ENCODE measurements at places on chromosomes 16 and 17.
A peak's percentile ranks its signal among the peaks of the same experiment; 100 is the strongest.

GRCh38 chr17:42547001-42547461, 5.7 kb upstream of the HSD17B1 start:
- DNase-seq = no peak

GRCh38 chr17:71985111-71986039, 135.4 kb upstream of the SOX9 start:
- DNase-seq = no peak

GRCh38 chr16:9258423-9259051, 167.1 kb downstream of the HAPSTR1 start:
- DNase-seq = no peak

- no peak for DNase-seq
Measured at GRCh38 chr16:26787924-26788323, 278.8 kb upstream of the C16orf82 start.

DNA sequence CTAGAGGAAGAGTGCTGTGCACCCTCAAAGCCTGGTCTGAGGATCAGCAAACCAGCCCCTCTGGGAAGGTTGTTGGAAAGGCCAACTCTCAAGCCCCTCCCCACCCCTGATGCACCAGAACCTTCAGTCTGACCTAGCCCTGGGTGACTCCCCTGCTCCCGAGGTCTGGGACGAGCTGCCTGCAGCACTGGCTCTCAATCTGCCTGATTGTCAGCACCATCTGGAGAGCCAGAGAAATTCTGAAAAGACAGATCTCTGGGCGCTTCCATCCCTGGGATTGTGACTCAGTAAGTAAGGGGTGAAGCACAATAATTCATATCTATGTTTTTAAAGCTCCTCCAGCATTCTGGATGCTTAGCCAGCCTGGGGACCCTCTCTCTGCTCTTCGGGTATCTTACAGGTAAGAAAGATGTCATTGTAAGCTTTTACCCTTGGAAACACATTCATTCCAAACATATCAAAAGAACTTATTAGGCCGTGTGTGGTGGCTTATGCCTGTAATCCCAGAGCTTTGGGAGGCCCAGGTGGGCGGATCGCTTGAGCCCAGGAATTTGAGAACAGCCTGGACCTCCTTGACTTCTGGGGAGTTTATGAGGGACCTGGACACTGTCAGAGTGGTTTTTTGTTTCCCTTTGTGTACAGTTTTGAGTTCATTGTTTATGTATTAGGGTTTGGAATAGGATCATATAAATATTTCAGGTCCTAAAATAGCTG, 147.5 kb downstream of the KCNJ12 start:
- no peak for DNase-seq

- DNase-seq = no peak
Measured at GRCh38 chr16:75502916-75503605, 7.8 kb upstream of the CHST6 start.

- DNase-seq = no peak
Measured at GRCh38 chr17:68033636-68034451, 1.7 kb upstream of the KPNA2 start.

GRCh38 chr17:31588034-31588433, 196.6 kb downstream of the RAB11FIP4 start:
- DNase-seq = no peak

DNA sequence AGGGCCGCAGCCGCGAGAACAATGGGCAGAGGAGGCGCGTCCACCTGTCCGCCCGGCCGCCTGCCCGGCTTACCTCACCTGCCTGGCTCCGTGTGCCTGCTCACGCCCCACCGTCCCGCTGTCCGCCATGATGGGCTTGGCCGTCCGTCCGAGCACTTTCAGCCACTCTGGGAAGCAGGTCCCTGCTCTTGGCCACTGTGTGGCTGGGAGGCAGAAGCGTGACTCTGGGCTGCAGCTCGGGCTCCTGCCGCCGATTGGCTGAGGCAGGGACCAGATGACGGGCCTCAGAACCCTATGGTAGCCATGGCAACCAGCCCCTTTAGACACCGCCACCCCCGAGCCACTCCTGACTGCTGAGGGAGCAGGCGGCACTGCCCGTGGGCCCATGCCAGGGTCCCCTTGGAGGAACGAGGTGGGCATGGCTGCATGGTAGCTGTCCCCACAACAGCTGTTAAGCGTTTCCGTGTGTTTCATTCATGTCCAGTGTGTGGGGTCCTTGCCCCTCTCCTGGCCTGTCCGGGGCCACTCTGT, 8.9 kb upstream of the AXIN1 start:
- DNase-seq = no peak

DNA sequence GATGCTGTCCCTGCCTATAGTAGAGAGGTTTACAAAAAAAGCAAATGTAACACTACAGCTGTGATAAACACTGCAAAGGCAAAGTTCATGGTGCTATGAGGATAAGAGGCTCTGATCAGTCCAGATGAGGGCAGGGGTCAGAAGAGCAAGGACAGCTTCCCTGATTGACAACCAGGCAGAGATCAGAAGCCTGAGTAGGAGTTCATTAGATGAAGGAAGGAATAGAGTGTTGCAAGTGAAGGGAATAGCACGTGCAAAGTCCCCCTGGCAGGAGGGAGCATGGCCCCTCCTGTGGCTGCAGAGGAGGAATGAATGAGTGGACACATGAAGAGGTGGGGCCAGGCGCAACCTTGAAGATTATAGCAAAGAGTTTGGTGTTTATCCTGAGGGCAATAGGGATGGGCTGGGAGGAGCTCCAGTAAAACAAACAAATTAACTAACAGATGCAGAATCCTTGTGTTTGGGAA, 208.4 kb upstream of the IRX5 start:
- no peak for DNase-seq

DNA sequence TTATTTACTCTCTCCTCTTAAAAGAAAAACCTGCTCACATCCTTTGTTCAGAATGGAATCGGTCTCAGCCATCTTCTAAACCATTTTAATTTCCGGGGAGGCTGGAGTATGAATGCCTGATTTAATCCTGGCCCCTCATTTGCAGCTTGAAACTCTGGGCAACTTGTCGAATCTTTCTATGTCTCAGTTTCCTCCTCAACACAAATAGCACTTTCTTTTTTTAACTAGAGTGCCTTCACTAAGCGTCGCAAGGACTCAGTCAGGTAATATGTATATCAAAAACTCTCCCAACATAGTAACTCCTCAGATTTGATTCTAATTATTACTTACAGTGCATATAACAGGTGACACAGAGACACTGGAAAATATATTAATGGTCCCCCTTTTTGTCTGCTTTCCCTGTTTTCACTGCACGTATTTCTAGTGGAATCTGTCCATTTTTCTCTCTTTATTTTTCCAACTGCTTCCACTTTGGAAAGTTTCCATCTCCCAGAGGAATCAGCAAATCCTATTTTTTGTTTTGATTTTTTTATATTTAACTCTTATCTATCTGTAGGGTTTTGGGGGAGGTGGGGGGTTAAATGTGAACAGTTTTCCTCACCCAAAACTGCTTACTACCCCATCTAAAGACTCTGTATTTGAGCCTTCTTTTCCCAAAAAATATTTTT, 18.6 kb downstream of the SNN start:
- no peak for DNase-seq

- no peak for DNase-seq
Measured at GRCh38 chr17:28744972-28745785, 1.4 kb downstream of the TRAF4 start.

DNA sequence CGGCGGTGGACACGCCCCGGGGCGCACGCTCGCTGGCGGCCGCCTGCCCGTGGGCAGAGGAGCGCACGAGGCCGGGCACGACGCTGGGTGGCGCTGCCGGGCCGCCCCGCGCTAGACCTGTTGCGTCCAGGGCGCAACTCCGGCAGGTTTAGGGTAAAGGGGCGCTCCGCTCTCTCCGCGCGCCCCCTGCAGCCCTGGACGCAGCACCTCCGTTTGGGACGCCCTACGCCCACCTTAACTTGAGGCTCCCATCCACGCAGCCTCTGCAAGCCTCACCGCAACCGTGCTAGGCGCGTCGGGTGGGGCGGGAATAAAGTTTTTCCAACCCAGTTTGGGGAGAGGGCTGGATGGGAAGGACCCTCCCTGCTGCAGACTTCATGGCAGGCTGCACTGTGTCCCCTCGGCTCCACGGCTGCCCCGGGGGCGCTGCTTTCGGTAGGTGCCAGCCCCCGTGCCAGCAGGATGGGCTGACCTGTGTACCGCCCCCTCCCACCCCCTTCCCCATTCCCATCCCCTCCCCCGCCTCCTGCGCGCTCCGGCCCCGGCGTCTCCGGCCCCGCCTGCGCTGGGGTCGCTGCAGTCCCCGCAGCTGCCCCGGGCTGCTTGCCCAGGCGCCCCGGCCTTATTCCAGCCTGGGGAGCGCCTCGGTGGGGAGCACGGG, at the start of gene SYT17:
SYT17 (plus strand) TSS at position 531 of the 661 bp plus-strand sequence. CDS start 407 bp downstream, outside the sequence.
- DNase-seq = no peak

- DNase-seq = peak; percentile 97
Measured at GRCh38 chr16:3264137-3265036, 8.0 kb upstream of the MEFV start.

- DNase-seq = no peak
Measured at GRCh38 chr17:78057113-78057740, 71.3 kb downstream of the TMC6 start.

DNA sequence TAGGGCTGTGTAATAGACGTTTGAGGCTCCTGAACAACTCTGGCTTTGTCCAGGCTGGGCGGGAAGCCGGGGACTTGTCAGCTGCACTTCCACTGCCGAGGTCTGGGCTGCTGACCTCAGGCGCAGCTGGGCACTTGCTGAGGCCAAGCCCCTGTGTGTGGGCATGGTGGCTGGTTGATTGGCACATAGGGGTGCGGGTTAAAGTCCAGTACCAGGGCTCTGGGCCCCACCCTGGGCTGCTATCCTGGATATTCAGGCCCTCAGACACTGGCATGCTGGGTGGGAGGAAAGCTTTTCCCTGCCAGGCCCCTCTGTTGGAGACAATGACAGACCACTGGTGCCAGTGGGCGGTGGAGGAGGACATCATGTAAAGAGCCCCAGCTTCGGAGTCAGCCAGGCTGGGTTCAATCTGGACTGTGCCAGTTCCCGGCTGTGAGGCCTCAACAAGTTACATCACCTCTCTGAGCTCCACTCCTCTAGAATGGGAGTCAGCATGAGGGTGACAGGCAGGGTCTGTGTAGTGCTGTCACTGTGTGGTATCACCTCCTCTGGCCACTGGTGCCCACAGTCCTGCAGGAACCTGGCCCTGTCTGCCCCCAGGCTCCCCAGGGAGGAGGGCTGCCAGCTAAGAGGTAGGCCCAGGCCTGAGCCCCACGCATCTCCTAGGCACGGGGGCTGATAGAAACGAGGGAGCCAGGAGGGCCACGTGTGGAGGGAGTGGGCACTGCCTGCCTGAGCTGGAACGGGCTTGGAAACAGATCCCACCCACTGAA, 42.5 kb downstream of the PSME3IP1 start:
- no peak for DNase-seq

DNA sequence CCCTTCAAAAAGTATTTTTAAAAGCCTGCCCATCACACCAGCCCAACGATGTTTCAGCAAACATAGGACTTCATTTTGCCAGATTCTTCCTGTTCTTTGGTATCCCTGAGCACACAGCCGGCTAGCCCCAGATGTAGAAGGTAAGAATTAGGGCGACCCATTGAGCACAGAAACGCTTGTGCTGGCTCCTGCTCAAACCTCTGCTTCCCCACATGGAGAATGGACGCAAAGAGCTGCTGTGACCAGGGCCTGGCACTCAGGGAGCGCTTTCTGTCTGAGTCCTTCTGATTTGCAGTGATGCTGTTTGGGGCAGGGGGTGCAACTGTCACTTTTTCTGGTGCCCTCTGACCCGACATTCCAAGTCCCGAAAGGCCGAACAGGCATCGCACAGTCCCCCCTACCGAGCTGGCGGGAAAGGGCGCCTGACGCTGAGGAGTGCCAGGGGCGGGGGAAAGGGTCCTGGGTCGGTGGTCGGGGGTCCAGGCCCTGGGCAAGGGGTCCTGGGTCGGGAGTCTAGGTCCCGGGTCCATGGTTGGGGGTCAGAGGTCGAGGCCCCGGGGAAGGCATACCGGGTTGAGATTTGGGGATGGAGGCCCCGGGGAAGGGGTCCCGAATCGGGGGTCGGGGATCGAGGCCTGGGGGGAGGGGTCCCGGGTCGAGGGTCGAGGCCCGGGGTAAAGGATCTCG, 930 bp downstream of the CHMP1A start:
- no peak for DNase-seq

DNA sequence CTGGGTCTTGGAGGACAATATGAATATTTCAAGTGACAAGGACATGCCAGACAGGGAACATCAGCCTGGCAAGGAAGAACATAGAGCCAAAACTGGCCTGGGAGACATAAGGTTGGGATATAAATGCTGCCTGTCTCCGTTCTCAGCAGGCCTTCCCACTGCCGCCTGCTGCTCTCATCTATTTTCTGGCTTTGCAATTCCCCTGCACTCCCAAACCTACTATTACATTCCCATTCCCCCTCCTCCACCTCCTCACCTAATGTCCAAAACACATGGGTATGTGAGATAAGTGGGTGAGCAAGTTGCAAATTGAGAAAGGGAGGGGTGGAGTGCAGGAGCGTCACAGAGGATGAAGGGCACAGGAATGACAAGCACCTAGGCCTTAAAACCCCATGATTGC, 244.3 kb upstream of the CDH8 start:
- no peak for DNase-seq

GRCh38 chr16:77063676-77064016, 127.3 kb upstream of the MON1B start:
- DNase-seq = no peak

DNA sequence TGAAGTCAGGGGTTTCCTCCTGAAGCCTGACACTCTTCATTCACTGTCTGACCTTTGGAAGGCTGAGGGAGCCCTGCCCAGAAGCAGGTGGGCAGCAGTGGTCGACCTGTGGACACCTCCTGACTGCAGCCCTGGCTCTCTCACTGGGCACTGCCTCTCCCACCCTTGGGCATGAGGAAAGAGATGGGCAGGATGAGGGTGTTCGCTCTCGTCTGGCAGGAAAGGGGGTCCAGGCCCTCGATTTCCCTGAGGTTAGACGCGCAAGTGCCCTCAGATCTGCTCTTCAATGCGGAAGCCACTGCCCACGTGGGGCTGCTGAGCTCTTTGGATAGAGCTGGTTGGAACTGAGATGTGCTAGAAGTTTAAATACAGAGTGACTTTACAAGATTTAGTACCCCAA, 171.9 kb downstream of the AHSP start:
- no peak for DNase-seq
